T-helper 1 cell (primary cell): ENCODE measurements at places on chromosomes 3 and 15.

DNA sequence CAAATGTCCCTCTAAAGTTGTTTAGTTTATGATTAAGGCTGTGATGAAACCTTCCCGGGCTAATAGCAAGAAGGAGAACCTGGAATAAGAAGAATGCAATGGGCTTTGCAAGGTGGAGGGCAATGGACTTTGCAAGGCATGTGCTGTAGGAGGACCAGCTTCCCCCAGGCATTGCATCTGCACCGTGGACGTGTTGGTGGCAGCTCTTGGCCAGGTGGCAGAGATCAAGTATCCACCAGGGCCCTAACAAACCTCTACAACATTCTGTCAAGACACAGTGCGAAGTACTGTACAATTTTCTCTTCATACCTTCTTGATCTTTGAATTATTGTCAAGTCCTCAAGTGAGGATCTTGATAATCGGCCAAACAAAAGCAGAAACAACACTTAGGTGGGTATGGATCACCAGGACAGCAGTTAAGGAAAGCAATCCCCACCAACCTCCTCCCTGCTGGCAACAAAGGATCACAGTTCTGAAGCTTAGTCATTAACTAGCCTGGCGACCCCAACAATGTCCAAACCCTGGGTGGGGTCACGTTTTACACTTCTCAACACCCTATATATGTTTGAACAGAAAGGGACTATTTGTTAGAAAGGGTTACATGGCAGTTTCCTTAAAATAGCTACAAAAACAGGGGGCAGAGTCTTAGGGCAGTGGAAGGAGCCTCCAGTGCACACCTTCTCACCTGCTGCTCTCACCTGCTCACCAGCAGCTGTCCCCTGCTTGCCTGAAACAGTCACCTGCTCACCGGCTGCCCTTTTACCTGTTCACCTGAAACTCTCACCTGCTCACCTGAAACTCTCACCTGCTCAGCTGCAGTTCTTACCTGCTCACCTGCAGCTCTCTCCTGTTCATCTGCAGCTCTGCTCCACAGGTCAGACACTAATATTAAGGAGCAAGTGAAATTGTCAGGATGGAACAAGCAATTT lies 137.9 kb upstream of the LIPC start:
- no peak for DNase-seq

GRCh38 chr15:88193415-88193814 lies 63.1 kb downstream of the NTRK3 start:
- DNase-seq, result no peak

DNA sequence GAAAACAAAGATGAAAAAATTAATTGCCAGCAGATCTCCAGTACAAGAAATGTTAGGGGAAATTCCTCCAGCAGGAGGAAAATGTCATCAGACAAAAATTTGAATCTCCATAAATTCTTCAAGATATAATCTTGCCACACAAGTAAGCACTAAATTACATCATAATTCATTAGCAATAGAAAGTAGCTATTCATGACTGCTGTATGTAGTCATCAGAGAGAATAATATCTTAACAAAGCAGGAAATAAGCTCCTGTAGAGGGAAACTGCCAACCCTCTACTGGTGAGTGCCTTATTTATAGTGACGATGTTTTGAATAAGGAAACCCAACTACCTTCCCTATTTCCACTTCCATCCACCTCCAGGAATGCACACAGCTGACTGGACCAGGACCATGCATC lies 15.8 kb upstream of the SLC27A2 start:
- no peak for DNase-seq

DNA sequence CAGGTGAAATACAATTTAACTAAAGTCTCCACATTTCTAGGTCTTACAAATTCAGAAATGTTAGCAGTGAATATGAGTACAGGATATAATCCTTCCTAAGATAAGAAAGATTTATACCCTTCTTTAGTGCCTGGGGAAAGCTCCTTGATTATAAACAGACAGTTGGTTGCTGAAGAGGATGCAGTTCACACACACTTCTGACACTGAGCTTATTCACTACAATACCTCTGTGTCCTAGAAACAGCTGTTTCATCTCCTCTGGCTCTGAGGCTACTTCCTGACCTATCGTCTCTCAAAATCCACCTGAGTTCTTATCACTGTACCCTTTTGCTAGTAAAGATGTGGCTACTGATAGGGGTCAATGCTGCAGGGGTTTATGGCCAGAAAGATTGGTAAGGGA lies 57.1 kb downstream of the TP63 start:
- DNase-seq, result no peak

- DNase-seq, result no peak
These were observed 17.5 kb downstream of the CAND2 start for GRCh38 chr3:12813967-12814366.

DNA sequence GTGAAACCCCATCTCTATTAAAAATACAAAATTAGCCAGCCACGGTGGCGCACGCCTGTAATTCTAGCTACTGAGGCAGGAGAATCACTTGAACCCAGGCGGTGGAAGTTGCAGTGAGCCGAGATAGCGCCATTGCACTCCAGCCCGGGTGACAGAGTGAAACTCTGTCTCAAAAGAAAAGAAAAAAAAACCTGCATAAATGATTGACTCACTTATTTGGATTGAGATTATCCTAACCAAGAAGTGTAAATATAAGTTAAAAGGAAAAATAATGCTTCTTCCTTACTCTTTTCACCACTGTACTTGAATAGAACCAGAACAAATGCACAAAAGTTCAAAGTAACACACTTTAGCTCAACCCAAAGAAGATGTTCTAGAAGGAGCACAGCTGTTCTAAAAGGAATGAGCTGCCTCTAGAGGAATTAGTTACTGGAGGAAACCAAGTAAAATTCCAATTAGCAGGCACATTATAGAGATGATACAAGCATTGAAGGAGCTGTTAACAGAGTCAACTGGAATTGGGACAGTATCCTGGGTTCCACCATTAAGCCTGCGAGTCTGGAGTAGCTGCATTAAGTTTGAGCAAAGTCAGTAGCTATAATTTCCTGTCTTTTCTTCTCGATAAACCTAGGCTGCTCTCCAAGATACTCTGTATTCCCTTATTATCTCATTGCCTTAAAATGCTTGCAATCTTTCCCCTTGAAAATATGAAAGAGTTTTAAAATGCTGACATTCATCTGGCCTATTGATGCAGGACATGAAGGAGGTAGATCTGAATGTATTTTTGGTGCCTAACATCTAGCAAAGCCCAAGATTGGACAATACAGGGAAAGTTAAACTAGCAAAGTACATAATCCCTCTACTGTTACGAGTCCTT lies 9.5 kb downstream of the MTHFS start:
- DNase-seq, result no peak

DNA sequence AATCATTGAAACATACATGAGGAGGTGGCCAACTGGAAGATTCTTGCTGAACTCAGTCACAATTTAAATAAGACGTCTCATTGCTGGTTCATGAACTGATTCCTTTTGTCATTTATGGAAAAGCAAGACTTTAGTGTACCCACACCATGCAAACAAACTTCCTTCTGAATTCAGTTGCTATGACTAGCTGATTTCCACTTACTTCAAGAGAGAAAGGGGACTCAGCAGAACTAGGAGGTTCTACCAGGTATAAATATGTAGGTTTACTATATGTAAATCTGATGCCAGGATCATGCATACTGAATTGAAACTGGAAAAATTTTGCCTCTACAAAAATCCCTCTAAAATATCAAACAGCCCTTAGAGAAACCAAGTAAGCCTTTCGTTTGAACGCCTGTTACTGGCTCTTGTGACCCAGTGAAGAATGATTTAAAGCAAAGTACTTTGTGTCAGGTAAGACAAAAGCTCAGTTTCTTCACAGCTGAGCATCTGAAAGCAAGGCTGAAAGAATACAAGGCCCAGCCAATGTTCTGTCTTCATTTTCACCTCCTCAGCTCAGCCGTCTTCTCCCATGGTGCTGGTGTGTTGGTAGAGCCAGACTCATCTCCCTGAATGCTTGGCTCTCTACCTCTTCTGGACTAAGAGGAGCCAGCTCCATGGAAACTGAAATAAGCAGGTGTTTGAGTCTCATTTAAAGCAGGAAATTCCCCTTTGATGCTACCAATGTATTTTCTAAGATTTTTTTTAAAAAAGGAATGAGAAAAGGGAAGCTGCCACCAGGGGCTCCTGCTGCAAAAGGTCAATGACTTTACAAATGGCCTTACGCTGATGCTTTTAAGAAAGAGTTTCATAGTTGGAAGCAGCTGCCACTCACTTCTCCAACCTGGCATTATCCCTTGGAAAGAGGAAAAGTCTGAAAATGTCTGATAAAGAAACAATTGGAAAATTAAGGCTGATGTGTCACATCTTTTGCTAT lies 301.6 kb downstream of the EFHB start:
- no peak for DNase-seq

- DNase-seq, result no peak
These were observed 279.7 kb downstream of the ZIC1 start for GRCh38 chr3:147688868-147689267.

- DNase-seq, result no peak
These were observed 247.4 kb downstream of the SHOX2 start for GRCh38 chr3:157858821-157859220.

DNA sequence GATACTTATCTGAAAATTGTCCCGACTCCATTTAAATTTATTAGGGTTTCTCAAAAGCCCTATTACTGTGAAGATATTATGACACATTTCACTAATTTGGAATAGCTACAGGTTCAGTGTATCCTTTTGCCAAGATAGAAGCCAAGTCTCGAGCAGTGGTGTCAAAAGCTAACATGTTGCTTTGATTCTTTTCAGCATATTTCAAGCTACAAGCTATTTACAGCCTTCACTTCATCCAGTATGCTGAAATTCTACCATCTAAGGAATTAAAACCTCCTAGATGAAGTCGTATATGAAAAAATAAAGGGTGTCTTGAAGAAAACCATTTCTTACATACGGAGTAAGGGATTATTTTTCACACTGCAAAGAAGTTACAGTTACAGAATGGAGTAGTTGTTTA lies 31.2 kb upstream of the ADAMTS9 start:
- DNase-seq, result no peak

DNA sequence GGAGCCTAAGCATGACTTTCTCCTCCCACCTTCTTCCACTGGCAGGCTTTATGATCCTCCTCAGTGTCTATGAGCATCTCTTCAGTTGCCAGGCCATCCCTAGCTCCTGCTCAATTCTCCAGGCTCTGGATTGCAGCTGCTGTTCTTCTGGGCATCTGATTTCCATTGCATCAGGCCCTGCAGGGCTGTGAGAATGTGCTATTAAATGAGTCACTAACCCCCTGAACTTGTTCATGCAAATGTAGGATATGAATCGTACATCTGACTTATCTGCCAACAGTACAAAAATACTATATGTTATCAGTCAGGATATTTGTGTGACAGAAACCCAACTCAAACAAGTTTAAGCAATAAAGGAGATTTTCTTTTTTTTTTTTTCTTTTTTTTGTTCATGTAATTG lies 11.9 kb downstream of the GPR176 start:
- DNase-seq, result no peak

DNA sequence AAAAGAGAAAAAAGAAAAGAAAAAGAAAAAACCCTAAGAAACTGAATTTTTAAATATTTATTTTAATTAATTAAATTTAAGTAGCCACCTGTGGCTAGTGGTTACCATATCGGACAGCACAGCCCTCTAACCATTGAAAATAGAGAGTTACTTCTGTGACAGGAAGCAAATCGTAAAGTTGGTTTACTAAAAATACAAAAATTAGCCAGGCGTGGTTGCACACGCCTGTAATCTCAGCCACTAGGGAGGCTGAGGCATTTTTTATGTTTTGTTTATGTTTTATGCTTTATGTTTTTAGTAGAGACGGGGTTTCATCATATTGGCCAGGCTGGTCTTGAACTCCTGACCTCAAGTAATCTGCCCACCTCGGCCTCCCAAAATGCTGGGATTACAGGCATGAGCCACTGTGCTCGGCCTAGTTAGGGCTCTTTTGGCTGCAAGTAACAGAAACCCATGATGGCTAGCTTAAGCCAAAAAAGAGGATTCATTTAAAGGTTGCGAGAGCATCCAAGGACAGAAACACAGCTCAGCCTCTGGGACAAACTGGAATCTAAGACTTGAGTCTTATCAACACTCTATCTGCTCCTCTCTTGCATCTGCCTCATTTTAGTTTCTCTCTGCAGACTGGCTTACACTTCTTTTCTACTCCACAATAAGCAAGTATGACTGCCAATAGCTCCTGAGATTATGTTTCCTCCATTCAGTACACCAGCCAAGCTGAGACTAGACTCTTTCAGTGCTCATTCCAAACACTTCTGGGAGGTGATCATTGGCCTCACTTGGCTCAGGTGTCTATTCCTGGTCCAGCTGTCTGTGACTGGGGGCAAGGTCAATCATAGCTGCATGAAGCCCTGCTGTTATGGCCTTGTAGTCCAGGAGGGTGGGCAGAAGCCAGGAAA lies 6.8 kb upstream of the SKIL start:
- no peak for DNase-seq

DNA sequence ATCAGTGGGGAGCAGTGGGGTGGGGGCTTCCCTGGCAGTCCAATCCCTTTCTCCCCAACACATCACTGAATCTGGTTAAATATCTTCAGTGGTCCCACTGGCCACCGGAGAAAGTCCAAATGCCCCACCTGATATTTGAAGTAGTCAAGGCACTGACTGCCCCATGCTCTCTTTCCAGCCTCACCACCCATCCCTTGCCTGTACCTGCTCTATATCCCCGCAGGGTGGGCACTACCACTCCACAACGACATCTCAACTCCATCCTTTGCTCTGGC lies 101.7 kb downstream of the DAPK2 start:
- DNase-seq, result no peak
